ENCODE measurements at places on chromosomes 6 and 20.

DNA sequence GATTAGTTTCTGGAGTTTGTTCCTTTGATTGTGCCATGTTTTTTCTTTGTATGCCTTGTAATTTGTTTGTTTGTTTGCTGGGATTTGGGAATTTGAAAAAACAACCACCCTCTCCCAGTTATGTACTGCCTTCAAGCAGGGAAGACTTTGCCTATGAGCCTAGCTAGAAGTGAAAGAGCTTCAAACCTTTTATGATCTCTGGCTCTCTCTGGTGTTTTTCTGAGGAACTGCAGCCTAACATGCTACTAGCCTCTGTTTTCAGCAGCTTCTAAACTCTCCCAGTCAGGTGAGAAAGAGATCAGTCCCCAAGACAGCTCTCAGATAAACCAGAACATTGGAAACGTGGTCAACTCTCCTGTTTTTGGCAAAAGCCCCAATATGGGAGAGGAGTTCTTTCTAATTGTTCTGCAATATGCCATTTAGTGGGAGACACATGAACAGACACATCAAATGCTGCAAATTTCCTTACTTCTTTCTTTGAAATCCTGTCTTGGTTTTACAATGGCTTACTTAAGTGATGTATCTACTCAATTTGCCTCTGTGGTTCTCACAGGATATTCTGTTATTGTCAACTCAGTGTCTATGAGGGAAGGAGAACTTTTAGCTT is 58.9 kb upstream of the SERINC1 start:
- no peak for DNase-seq

- no peak for DNase-seq
These were observed 20.2 kb downstream of the SNHG17 start for GRCh38 chr20:38414769-38415450.

- DNase-seq = no peak
These were observed 544 bp upstream of the TP53INP2 start for GRCh38 chr20:34703424-34704176.

DNA sequence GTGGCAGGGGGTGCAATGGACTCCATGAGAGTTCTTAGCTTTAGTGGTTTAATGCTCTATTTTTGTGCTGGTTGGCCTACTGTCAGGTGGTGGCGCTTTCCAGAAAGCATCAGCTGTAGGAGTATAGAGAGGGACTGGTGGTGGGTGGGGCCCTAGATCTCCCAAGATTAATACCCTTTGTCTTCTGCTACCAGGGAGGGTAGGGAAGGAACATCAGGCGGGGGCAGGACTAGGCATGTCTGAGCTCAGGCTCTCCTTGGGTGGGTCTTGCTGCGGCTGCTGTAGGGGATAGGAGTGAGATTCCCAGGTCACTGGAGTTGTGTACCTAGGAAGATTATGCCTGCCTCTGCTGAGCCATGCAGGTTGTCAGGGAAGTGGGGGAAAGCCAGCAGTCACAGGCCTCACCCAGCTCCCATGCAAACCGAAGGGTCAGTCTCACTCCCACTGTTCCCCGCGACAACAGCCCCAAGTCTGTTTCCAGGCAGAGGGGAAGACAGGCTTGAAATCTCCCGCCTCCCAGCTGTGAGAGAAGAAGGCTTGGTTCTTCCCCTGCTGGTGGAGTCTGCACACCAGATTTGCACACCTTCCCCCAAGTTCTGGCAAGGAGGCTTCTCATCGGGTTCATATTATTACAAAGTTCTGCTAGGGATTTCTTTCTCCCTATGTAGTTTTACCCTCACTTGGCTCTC is 46.7 kb upstream of the PKIB start:
- DNase-seq = no peak

DNA sequence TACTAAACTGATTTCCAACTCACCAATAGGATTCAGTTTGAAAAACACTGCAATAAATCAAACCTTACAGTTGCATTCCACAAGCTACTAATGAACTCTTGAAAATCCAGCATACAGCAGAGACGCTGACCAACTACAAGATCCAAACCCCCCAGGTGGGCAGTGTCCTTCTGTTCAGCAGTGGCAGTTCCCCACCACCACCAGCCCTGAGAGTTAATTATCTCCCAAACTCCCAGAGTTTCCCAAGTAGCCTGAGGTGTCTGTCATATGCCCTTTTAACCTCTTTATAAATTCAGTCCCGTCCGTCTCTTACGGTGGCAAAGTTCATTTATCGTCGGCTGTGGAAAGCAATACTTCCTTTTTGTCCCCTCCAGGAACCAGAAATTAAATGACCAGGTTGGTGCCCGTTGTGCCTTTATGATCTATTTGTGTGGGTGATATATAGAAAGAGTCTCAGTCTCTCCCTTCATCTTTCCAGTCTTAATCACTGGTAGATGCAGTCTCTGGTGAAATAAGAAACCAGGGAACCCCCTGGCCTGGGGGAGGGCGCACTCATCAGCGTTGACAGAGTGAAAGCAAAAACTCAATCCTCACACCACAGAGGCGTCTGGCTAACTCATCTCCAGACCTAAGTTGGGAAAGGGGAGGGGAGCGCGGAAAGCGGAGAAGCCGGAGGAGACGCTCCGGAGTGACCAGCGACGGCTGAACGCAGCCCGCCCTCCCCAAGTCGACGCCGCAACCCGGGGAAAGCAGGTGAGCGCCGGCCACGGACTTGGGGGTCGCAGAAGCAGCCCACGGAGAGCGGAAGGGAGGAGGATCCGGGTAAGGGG is 717 bp downstream of the MRPL14 start:
- DNase-seq = peak; percentile 24

- no peak for DNase-seq
These were observed 2.9 kb upstream of the PRSS35 start for GRCh38 chr6:83509441-83509840.

GRCh38 chr6:151209071-151209831 is 30.5 kb upstream of the AKAP12 start:
- DNase-seq = no peak

Data from activated effector memory CD4-positive, alpha-beta T cell treated with Interleukin-2 at 50 U/mL for 16 hours (primary cell).